ENCODE measurements at places on chromosomes 6 and 20.

DNA sequence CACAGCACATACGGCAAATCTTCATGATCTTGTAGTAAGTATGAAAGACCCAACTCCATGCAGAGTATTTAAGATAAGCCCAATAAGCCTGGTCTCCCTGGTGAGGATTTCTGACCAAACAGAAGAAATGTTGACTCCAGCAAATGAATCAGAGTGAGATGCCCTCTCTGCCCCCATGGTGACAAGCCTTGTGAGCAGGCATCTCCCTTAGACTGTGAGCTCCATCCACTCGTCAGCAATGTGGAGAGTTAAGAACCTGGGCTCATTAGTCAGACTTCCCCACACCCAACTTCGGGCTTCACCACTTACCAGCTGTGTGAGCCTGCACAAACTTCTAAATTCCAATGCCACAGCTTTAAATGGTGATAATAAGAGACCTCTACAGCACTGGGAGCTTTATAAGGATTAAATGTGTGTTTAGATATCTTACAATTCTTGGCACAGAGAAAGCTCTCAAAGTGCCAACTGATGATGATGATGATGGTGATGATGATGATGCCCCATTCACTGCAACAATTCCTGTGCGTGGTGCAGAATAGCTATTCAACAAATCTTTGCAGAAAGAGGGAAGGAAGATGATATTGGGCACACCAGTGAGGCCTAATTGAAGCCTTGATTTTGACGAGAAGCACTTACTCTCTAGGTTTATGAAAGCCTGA is 253.4 kb upstream of the TAB2 start:
- DNase-seq: no peak

GRCh38 chr6:15076565-15076964 is 169.3 kb upstream of the JARID2 start:
- DNase-seq: no peak

DNA sequence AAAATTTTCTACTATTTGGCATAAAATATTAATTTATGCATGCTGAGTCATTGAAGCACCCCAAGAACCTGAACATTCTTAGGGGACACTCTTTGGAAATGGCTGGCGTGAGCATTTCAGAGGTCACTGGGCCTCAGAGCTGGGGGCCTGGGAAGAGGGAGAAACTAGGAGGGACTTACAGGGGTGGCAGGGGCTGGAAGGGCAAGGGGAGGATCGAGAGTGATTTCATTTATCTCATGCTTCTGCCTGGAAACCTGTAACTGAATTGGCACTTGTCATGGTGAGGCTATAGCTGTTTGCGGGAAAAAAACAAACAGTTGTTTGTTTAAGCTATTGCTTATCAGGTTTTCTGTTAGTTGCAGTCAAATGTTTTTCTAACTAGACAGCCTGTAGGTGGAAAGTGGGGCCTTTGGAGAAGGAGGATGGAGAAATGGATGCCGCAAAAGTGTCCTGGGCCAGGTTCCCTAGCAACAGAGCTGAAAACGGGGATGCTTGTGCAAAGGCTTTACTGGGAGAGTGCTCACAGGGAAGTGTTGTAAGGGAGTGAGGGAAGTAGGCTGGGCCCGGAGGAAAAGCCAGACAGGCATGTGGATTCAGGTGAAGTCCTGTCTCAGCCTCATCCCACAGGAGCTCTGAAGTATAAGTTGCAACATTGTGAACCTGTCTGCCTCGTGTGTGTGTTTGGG is 36.4 kb upstream of the KAT14 start:
- no peak for DNase-seq

- DNase-seq: no peak
These were observed 420.5 kb upstream of the SULF2 start for GRCh38 chr20:48205786-48206185.

DNA sequence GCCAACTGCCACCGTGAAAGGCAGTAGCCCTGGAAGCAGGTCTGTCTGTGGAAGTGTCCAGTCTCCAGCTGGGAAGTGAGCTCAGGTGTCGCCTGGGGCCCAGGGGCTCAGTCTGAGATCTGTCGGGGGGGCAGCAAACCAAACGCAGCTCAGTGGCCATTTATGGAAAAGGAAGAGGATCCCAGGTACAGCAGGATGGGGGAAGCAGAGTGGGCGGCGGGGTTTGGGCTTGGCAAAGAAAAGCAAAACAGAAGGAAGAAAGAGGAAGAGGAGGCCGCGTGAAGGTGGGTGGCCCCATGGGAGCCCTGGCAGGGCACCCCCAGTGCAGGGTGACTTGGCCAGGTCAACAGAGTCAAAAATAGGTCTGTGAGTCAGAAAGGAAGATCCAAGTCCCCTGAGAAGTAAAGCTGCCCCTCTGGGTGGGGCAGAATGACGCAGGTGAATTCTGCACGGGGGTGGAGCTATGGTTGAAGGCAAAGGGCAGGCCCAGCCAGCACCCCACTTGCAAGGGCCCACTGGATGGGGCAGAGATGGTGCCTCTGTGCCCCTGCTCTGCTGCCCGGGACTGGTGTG is 5.3 kb downstream of the PXDC1 start:
- DNase-seq: no peak

DNA sequence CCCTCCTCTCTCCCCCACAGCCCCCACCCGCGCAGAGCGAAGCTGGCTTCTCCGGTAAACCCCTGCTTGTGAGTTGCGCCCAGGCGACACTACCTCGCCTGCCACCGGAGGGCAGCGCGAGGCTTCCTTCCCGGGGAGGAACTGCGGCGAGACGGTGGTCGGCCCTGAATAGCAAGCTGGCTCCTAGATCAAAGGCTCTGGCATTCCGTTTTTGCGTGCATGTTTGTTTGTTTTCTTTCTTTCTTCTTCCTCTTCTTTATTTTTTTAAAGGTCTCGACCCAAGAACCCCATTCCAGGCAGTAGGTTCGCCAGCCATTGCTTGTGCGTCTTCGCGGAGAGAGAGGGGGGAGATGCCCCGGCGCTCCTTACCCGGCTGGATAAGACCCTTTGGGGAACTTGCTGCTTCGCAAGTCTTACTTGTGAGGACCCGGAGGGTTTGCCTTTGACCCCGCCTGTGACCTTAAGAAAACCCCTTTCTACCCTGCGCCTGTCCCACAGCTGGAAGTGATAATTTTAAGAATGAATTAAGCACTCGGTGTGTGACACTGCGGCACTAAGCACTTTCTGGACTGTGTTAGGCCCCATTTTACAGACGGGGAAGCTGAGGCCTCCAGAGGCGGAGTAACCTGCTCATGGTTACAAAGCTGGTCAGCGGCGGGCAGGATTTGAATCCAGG is 92.7 kb upstream of the SIRPA start:
- DNase-seq: peak; percentile 67

- no peak for DNase-seq
These were observed 111.1 kb downstream of the COL12A1 start for GRCh38 chr6:75094614-75095200.

DNA sequence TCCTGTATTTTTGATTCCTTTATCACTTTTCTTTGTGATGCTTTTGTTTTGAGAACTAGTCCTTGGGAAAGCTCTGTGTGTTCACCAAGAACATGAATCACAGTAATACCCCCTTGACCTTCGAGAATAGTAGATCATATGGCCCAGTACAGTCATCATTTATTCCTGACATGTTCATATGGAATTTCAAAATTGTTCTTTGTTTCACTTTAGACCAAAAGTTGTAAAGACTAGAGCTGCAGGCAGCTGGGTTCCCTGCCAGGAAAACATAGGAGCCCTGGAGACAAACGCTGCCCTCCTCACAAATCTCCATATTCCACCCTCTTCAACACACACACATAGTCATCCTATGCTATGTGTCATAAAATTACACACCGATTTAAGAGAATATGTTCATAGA is 621.2 kb upstream of the EYS start:
- no peak for DNase-seq

- DNase-seq: peak; percentile 88
These were observed 5.6 kb upstream of the ADGRF1 start for GRCh38 chr6:47047479-47048407.

- DNase-seq: no peak
These were observed 232.9 kb downstream of the SAMD5 start for GRCh38 chr6:147741389-147741788.

GRCh38 chr6:4029687-4030086 is 49.2 kb downstream of the FAM217A start:
- no peak for DNase-seq

DNA sequence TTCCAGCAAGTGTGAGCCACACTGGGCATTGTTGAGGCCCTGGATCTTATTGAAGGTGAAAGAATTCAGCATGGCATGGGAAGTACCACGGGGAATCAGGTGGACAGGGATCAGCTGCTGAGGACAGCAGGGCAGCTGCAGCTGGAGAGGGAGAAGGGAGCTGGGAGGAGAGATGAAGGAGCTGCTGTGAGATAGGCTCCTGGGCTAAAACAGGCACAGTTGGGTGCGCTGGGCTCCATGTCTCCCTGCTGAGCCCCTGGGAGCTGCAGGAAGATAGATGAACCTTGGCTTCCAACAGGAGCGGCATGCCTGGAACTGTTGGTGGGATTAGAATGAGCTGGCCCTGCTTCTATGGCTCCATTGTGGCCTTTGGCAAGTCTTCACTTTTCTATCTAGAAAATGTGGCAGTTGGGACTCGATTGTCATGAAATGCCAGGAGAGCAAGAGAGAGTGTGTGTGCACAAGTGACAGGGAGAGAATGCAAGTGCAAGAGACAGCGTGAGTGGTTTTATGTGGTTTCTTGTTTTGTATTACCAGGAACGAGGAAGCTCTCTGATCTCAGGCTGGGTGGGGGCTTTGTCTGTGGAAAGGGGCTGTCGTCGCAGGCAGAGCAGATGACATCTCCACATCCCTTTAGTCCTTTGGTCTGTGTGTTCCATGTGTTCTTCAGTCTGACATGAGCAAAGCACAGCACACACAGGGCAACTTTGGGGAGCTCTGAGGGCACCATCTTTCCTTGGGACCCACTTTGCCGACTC is 20.4 kb downstream of the SNPH start:
- DNase-seq: no peak

DNA sequence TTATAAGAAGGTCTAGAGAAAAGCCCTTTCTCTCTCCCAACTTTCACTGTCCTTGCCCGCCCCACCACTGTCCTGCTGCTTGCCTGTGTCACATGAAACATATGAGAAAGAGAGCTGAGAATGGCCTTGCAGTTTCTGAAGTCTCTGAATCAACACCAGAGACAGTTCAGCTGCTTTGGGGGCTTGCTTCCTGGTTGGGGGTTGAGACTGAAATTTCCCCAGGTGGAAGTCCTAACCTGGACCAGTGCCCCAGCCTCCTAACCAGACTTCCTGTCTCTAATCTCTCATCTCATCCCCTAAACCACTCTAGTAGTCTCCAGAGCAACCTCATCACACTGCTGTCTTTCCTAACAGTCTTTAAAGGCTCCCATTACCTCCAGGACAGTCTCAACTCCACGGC is 10.7 kb downstream of the TRAM2 start:
- DNase-seq: no peak

DNA sequence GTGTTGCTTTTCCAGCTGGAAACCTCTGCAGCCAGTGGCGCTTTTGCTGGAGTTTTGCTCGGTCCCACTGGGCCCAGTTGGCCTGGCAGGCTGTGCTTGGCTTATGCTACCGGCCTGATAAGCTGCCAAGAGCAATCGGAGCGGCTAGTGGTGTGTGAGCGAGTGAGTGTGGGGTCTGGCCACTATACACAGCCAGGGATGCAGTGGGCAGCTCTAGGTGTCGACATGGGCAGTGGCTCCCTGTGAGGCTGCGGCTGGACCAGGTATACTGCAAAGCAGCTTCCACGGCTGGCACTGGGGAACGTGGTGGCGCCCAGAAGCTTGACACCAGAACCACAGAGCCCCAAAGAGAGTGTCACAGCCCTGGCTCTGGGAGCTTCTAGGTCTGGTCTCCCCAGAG is 996.5 kb downstream of the GRIK2 start:
- DNase-seq: no peak

GRCh38 chr6:11744753-11745152 is 33.9 kb downstream of the ADTRP start:
- DNase-seq: no peak

- DNase-seq: no peak
These were observed 313.2 kb downstream of the NRN1 start for GRCh38 chr6:5693225-5694145.

DNA sequence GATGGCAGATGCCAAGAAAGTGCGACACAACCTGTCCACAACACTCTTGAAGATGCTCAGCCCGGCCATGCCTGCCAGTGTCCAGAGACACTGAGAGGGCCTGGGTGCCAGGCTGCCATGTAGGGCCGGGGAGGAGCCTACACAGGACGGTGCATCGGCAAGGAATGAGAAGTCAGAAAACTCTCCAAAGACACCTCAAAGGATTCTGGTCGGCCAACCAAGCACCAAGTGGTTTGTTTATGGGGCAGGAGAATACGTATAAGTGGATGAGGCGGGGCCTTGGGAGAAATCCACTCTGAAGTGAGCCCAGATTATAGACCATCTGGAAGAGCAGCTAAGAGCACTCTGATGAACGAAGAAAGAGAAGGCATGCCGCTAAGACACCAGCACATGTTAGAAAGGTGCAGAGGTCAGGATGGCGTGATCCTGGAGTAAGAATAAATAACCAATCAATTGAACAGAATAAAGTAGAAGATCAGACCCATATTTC is 120.7 kb upstream of the FOXQ1 start:
- DNase-seq: no peak

DNA sequence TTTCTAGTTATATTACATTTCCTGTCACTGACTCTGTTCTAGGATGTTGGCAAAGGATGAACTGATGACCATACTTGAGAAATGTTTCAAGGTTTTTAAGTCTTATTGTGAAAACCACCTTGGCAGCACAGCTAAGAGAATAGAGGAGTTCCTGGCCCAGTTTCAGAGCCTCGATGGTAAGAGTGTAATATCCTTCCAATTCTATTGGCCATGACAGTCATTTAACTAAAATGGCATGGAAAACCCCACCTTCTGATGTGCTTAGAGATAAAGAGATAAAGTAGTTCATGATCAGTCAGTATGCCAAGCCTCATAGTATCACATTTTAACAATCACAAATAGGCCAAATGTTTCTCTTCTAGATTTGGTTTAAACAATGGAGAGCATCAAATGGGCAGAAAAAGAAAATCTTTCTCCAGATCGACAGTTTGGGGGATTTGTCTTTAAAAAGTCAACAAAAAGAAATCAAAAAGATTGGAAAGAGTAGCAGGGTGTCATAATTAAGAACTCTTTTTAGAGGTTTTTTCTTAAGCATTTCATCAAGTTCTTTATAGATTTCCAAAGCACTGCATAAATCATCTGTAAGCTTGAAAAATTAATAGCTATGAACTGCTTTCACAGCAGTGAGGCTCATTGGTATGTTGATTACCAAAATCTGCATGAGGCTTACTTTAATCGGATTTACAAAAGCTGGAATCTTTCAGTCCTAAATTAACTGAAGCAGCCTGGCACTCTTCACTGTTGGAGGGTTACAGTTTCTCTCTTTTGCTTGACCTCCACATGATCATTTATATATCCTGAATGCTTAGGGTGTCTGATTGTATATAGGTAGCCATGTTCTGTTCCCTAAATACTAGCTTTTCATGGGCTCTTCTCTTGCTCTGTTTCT is 48.7 kb downstream of the AKIRIN2 start:
- no peak for DNase-seq

GRCh38 chr6:164200071-164200470 is 785.6 kb downstream of the QKI start:
- DNase-seq: no peak

- DNase-seq: no peak
These were observed 92.6 kb upstream of the CLVS2 start for GRCh38 chr6:122903266-122903915.

Measured in NCI-H526 treated with DMSO at 0.1 percent for 48 hours (cell line).